ENCODE measurements at places on chromosomes 12 and 14.
A peak's percentile ranks its signal among the peaks of the same experiment; 100 is the strongest.

GRCh38 chr12:130438243-130438620 lies 100.5 kb downstream of the PIWIL1 start:
- no peak for DNase-seq

GRCh38 chr12:15045451-15045850 lies 72.6 kb downstream of the PDE6H start:
- no peak for DNase-seq

- DNase-seq = no peak
Measured at GRCh38 chr14:71658261-71658860, 273.9 kb upstream of the RGS6 start.

DNA sequence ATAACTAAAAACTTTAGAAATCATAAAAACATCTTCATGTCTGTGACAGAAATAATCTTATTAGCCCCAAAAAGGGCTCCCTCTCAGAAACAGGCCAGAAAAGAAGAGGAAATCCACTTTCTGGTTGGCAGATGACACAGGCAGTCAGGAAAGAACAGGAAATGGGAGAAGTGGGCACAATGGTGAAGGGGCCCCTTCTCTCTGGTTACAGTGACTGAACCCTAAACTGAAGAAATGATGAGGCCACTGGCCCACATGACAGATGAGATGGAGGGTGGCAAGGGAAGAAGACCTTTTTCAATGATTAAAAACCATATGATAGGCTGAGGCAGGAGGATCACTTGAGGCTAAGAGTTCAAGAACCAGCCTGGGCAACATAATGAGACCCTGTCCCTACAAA lies 21.1 kb downstream of the TCTN1 start:
- DNase-seq = no peak

DNA sequence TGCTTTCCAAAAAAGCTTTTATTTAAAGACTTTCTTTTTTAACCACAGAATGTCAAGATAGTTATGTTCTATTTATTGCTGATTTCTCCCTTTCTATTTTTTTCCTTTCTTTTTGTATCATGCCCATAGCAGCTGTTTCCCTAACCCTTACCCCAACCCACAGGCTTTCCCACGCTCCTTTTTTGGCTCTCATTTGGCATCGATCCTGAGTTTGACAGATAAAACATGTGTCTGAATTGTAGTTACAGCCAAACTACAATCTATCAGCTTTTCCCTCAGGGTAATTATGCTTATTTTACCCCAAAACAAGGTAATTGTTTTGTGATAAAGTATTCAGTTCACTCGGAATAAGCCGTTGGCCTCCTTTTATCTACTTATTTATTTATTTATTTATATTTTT lies 46.7 kb downstream of the PDE3A start:
- DNase-seq = no peak

DNA sequence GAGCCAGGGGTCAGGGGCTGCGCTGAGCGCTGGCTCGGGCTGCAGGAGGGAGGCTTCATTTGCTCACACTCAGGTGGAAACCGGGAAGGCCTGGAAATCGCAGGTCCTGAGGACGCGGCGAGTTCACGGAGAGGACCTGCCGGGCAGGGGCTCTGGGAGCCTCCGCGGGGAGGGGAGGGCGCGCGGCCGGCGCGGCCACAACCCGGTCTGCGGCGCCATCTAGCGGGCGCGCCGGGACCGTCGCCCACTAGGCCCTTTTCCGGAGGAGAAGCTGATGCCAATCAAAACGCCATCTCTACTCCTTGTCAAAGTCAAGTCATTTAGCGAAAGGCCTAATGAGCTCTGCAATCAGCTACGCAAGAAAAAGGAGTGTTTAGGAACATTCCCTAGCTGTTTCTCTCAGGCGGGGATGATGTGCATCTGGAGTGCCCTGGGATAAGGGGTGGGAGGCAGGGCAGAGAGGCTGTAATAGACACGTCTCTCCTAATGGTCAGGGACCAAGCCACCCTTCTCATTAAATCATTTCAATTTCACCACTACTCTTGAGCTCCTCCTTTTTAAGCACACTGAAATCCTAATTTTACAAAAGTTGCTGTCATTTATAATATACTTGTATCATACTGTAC lies 885.8 kb upstream of the TMEM132C start:
- peak; percentile 21 for DNase-seq

- no peak for DNase-seq
Measured at GRCh38 chr14:75044322-75044721, 6.9 kb downstream of the MLH3 start.

- DNase-seq = no peak
Measured at GRCh38 chr12:98401427-98401826, 114.0 kb upstream of the TMPO start.

- DNase-seq = no peak
Measured at GRCh38 chr12:1504895-1505311, 89.5 kb downstream of the FBXL14 start.

DNA sequence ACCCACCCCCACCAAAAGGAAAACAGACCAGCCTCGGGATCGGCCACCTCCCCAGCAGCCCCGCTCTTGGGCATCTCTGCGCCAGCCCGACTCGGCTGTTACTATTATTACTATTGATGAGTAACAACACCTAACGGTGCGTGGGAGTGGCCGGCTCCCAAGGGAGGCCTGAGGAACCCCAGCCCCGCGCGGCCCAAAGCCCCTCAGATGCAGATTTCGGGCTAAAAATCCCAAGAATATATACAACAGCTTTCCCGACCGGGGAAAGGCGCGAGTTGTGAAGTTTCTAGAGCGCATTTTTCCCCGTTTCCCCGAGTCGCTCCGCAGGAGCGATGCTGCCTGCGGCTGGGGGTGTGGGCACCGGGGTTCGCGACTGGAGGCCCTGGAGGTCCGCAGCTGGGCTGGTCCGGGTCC lies 565 bp downstream of the NT5DC3 start:
- peak; percentile 42 for DNase-seq

DNA sequence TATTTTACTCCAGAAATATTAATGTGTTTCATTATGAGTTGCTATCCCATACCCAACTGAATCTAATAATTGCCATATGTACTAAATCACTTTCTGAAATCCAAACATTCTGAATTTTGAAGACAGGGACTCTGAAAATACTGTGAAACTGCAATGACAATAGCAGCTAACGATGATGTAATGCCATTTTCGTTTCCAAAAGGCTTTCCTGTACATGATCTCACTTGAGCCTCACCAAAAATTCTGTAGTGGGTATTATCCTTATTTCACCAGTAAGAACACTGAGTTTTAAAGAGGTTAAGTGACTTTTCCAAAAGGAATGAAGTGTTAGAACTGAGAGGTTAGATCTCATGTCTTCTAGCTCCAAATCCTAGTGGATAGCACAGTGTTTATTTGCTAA lies 133.3 kb downstream of the FLRT2 start:
- DNase-seq = no peak

DNA sequence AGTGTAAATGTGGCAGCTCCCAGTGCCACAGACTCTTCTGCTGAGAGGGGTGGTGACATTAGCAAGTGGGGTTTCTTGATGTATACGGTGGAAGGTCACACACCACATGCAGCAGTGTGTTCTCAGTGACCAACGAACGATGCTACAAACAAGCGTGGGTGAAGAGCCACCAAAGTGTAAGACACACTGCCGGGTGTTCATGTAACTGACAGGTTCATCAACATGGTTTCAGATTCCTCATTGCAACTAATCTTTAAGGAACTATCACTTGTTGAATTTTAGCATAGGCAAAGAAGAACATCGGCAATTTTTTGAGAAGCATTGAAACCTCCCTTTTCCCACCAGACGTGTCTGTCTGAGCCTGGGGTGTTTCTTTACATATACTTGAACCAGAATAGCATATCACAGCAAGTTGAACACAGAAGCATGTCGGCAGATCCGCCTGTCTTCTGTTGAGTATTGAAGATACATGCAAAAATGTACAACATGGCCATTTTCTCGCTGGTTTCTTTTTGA lies 58.8 kb downstream of the PPP2R5C start:
- peak; percentile 51 for DNase-seq

DNA sequence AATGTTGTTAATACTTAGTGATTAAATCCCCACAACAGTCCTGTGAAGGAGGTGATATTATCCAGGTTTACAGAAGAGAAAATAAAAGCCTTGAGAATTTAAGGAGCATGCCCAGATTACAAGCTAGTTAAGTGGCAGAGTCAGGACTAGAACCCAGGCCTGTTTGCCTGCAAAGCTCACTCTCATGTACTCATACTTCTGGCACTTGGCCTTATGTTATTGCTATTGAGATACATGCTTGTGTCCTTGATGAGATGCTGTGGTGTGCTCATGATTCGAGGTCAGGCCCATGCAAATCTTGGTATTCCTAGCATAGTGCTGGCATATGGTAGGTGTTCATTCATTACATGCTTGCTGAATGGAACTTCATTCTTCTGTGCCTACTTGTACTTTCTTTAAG lies 7.6 kb upstream of the EID3 start:
- no peak for DNase-seq

- DNase-seq = peak; percentile 68
Measured at GRCh38 chr12:4119157-4119761, 154.3 kb upstream of the CCND2 start.

All from activated naive CD4-positive, alpha-beta T cell treated with Interleukin-2 at 50 U/mL for 16 hours (primary cell).